ENCODE measurements at places on chromosomes 4 and X.

DNA sequence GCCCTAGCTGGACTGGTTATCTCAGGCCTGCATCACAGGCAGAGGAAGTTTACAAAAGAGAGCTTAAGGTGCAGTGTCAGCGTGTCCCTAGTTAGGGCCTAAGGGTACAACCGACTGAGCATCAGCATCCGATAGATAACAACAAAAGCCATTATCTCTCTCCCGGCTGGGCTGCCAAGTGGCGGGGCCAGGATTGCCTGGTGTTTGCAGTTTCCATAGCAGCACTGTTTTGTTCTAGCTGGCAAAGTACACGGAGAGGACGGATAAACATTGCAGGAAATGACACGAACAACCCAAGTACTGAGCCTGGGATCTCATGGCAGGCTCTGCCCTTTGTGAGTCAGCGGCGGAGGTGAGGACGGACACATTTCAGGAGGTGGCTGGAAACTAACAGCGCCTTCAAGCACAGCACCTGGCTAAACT lies 104.7 kb upstream of the NOCT start:
- DNase-seq: no peak

DNA sequence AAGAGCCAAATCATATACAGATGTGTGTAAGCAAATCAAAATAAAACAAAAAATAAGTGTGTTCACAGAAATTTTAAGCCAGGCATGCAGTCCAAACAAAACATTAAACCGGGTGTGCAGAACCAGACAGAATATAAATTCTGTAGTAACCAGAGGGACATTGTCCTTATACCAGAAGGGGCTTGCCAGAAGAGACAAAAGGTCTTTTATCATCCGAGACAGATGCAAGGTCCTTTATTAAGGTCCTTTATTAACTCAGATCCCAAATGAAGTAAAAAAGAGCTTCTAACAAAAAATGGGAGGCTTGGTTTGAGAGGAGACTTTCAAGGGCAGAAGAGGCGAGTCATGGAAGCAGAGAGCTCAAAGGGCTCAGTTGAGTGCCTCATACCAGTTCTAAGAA lies 59.2 kb downstream of the RGS12 start:
- no peak for DNase-seq

DNA sequence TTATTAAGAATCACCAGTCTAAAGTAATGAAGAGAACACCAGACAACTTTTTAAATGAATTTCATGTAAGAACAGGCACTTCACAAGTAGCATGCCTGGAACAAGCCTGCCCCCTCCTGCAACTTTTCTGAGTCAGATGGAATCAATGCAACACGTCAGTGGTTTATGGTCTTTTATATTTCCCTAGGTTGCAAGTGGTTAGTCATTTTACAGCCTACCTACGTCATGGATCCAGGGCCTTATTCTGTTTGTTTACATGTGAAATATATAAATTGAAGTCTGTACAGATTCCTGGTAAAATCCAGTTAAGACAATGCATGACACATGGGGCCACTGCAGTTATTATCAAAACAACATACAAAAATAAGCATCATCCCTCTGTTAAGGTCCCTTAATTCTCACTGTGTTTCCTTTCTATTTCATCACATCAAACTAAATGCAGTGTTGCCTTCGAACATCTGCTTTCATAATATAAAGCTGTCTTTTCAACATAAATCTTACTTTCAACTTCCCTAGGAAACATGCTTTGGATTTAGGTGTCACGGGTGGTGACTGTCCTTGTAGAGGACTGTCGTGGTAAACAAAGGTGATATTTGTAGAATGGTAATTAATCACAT lies 309.3 kb downstream of the FRMPD4 start:
- no peak for DNase-seq

DNA sequence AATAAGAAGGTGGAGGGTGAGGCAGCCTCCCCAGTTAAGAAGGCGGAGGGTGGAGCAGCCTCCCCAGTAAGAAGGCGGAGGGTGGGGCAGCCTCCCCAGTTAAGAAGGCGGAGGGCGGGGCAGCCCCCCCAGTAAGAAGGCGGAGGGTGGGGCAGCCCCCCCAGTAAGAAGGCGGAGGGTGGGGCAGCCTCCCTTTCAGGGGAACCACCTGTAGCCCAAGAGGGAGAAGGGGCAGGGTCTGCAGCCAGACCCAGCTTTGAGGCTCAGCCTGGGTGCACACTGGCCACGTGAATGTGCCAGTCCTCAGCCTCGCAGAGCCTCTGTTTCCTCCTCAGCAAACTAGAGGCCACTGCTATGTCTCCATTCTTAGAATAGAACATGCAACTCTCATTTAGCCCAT lies 52.6 kb downstream of the HMX1 start:
- no peak for DNase-seq

DNA sequence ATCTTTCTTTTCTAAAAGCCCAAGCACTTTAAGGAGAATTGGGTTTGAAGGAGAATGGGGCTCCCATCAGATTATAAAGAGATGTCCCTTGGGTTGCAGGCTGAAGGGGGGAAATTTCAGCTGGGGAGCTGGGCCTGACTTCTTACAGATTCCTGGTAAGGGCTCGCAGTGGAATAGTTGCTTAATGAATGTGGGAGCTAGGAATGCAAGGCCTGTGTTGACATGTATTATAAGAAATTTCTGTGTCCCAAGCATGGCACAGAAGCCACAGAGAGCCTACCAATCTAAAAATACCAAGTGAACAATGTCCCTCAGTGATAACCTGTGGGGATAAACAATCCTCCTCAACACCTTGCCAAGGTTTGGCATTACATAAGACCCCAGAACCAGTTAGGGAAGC lies 39.3 kb upstream of the WNK3 start:
- no peak for DNase-seq

DNA sequence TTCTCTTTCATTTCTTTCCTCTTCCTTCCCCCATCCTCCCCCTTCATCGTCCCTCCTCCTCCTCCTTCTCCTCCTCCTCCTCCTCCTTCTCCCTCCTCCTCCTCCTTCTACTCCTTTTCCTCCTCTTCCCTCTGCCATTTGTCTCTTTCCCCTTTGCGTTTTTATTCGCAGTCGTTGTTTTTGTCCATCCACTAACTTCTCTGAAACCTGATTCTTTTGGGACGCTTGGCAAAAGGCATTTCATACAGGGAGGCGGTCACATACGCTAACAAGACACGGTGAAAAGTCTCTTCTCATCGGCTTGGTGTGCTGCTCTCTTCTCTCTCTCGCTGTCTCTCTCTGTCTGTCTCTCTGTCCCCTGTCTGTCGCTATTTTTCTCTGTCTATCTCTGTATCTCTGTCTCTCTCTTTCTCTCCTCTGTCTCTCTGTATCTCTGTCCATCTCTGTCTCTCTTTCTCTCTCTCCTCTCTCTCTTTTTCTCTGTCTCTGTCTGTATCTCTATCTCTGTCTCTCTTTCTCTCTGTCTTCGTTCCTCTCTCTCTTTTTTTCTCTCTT lies 5.4 kb upstream of the SHOX start:
- no peak for DNase-seq

DNA sequence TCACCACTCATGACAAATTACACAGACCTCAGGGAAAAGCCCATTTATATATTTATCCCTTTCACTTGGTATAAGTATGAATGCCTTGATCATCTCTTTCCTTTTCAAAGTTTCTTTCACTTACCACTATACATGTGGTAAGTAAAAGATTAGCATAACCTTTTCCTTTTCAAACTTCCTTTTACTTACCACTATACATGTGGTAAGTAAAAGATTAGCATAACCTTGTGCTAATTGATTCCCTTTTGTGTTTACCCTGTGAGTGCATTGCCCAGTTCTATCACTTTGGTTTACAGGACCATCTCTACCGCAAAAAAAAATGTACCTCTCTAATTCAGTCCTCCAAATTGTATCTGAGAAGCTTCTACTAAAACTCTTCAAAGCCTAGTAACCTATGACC lies 32.7 kb upstream of the TCEANC start:
- no peak for DNase-seq

GRCh38 chr4:111943796-111944203 lies 201.5 kb upstream of the FAM241A start:
- DNase-seq: no peak

DNA sequence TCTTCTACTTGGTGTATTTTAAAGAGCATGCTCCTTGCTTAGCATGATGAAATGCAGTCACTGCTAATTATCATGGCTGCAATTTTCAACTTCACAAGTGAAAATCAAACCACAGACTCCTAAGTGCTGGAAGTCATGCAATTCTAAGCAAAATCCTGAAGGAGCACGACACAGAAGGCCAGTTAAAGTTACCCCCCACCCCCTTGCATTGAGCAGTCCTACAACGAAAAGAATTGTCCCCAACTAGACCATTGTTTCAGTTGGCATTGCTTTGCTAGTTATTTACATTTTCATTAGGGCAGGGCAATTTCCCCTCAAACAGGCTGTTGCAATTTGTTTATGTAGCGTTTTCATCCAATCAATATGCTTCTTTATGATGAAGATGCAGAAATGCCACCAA lies 321.2 kb downstream of the PCDH7 start:
- no peak for DNase-seq

Measured in stimulated activated CD4-positive, alpha-beta T cell treated with anti-CD3 and anti-CD28 coated beads, Interleukin-1b, Interleukin-23, amount 100 ng/mL, for 1 hour (primary cell).